ENCODE measurements at places on chromosomes 3 and 15.

- no peak for DNase-seq
These were observed 163.7 kb downstream of the TCF12 start for GRCh38 chr15:57082054-57082728.

DNA sequence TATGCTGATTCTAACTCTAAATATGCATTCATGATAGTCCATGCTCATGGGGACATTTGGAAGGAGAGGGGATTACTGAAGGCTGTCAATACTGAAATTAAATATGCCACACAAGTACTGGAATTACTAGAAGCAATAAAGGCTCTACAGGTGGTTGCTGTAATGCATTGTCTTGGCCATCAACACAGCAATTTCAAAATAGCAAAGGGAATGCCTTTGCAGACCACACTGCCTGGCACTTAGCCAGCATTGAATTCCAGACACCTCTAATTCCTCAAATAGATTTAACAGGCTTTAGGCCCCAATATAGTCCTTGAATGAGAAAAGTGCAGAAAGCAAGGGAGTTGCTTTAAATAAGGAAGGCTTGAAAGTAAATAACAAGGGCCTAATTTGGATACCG lies 115.8 kb upstream of the PLCL2 start:
- no peak for DNase-seq

DNA sequence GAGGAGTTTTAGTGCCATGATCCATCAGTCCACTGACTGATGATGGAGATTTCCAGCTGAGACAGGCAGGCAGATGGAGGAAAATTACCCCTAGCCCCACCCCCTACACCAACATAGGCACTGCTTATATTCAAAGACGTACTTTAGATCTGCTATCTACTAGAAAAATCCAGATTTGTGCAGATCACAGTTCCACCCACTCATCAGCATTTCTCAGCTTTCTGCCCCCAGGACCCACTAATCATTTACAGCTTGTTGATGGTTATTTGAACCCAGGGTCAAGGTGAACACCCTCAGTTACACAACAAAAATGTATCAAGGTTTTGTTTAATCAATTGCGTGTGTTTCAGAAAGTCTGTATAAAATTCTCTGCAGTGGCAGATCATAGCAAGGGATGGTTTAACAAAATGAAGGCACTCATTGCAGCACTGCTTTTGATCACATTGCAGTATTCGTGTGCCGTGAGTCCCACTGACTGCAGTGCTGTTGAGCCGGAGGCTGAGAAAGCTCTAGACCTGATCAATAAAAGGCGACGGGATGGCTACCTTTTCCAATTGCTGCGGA lies at the start of gene HRG:
TSS of gene HRG (plus strand) at position 390 of the 564 bp plus-strand sequence. CDS start at position 408, 18 bp downstream.
- DNase-seq = no peak

DNA sequence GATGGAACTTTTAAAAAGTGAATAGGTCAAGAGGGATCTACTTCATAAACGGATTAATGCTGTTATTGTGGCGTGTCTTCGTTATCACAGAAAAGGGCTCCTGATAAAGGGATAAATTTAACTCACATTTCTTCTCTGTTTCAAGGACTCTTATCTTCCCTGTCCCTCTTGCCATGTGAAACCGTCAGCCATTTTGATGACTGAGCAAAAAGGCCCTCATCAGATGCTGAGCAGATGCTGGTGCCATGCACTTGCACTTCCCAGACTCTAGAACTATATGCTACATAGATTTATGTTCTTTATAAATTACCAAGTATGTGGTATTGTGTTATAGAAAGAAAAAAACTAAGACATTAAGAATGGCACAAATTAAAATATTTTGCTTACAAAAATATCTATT lies 1011.8 kb upstream of the GBE1 start:
- DNase-seq = no peak

DNA sequence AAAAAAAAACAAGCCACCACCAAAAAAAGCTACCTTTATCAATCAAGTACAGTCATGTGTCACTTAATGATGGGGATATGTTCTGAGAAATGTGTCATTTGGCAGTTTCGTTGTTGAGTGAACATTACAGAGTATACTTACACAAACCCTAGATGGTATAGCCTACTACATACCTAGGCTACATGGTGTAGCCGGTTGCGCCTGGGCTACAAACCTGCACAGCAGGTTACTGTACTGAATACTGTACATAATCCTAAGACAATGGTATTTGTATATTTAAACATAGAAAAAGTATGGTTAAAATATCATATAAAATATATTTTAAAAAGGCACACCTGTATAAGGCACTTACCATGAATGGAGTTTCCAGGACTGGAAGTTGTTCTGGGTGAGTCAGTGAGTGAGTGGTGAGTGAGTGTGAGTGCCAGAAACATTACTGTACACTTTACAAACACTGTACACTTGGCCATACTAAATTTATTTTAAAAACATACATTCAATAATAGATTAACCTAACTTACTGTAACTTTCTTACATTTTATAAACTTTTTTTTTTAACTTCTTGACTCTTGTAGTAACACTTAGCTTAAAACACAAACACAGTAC lies 25.9 kb upstream of the JMJD7 start:
- DNase-seq = no peak

- DNase-seq = no peak
These were observed 30.0 kb downstream of the MYO5A start for GRCh38 chr15:52498706-52499105.

DNA sequence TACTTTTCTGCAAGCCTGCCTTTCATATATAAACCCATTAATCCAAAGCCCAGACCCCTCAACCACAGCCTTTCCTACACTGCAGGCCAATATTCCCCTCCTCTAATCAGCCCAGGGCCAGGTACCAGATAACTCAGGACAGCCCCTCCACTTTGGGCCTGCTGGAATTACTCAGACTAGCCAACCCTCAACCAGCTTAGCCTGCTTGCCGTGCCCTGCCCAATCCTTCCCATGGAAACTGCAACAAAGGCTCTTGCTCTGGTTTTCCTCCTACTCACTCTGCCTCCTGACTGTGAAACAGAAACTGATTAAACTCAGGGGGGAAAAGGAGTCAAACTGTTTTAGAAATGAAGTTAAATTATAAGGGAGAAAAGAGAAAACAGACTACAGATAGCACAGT lies 248.1 kb downstream of the KLF13 start:
- DNase-seq = no peak

DNA sequence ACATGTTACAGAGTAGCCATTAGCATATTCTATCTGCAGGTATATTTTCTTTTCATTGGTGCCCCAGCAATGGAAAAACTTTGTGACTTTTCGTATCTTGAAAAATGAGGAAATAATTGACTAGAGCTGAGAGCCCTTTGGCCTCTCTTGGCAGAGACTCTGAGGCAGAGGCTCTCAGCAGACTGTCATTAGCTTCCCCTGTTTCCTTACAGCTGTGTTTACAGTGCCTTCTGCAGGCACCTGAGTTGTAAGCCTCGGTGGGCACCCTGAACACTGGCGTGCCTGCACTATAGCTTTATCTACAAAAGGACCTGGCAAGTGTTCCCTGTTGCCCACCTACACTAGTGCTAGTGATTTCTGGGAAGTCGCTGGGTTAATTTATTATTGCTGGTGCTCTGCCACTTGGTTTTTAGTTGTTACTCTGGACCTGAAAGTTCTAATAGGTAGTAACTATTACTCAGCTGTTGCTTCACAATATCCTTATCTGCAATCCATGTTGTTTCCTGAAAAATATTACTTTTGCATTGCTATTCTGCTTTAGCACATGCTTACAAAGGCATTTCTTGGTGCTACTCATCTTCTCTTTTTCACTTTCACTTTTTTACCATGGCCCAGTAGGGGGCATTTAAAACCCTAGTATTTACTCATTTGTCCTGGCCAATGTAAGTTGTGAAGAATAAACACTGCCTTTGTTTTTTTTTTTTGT lies 7.8 kb upstream of the GPR171 start:
- no peak for DNase-seq

Measured in stimulated activated CD8-positive, alpha-beta memory T cell treated with anti-CD3 and anti-CD28 coated beads, Interleukin-4, amount 100 ng/mL, for 48 hours (primary cell).